ENCODE measurements at places on chromosomes 4 and X.

DNA sequence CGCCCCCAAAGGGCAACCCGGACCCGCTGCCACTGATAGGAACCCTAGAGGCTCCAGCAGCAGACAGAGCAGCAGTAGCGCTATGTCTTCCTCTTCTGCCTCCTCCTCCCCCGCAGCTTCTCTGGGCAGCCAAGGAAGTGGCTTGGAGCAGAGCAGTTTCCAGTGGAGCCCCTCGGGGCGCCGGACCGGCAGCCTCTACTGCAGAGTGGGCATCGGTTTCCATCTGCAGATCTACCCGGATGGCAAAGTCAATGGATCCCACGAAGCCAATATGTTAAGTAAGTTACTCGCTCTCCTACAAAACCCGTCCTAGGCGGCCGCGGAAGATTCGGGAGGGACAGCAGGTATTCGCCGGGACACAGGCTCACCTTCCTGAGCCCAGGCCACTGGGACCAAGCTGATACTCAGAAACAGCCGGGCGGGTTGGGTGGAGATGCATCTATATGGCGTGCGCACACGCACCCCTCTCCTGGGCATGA lies 477 bp downstream of the FGF5 start:
- no peak for DNase-seq

DNA sequence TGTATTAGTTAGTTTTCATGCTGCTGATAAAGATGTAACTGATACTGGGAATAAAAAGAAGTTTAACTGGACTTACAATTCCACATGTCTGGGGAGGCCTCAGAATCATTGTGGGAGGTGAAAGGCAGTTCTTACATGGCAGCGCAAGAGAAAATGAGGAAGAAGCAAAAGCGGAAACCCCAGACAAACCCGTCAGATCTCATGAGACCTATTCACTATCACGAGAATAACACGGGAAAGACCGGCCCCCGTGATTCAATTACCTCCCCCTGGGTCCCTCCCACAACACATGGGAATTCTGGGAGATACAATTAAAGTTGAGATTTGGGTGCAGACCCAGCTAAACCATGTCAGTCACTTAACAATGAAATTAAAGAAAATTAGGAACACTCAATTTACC lies 499.1 kb downstream of the FSTL5 start:
- DNase-seq = no peak

DNA sequence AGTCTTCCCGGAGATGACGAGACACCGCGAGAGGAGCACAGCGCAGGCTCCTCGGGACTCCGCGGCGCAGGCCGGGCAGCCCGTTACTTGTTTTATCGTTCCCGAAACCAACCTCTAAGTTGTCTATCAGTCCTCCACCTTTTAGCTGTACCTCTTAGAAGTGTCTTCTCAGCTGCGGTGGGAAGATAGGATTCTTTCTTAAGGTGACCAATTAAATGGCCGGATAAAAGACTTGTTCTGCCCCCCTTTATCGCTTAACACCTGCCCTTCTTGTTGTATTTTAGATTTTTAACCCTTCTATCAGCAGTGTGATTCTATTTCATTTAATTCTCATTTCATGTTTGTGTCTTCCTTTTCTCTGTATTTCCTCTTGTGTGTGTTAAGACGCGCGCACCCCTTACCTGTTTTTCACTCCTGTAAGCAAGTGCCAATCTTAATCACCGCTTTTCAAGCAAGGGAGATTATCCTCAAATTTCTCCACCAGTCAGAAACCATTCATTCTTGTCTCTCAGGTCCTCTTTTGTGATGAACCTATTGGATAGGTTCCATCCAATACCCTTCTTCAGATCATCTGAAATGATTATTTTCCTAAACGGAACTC lies at the start of gene SLC9B2:
TSS of gene SLC9B2 (minus strand) at position 15 of the 601 bp plus-strand sequence. CDS start 9,211 bp downstream, outside the sequence.
- no peak for DNase-seq

DNA sequence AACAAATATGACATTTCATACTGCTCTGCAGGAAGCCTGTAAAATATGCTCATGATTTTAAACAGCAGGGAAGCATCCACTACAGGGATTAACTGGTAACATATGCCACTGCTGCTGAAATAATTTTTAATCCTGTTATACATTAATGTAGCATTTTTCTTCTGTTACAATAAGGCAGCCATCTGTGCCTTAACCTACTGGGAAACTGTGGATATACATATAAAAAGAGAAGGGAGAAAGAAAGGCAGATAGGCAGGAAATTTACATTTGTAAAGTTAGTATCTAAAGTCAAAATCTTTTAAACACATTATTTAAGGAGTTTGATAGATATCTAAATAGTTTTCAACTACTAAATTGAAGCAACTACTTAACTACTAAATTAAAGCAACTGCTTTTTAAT lies 514.6 kb upstream of the KLHL4 start:
- no peak for DNase-seq

GRCh38 chrX:119682019-119682989 lies 10.7 kb downstream of the SEPTIN6 start:
- DNase-seq = no peak

DNA sequence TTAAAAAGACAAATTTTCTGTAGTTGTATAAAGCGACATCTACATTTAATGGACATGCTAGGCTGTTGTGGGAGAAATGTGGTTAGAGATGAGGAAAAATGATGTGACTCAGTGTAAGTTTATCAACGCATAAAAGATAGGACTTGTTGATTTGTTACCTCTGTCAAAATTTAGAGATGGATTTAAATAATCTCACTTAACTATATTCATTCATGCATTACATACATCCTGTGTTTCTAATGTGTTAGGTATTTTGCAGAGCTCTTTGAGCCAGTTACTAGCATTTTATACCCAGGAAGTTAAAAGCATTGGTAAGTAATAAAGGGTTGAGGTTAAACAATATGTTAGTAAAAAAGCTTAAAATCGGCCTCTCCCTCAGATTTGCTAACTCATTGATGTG lies 34.3 kb downstream of the METAP1 start:
- DNase-seq = no peak

- no peak for DNase-seq
Measured at GRCh38 chr4:163121689-163122088, 45.0 kb downstream of the NAF1 start.

DNA sequence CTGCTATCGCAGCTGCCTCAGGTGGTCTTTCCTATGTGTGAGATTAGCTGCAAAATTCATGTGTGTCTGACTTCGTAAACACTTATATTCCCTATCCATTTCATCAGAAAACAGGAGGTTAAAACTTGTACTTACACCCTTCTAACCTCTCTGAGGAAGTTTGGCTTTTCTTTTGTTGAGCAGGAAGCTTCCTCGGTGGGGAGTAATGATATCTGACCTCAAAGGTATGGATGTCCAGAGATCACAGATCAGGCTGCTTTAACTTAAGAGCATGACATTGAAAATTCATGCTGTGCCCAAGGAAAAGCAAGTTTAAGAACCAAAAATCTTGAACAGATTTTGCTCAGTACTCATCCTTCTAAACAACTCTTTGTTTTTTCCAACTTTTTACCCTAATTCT lies 429.1 kb downstream of the STIM2 start:
- DNase-seq = peak; percentile 49

DNA sequence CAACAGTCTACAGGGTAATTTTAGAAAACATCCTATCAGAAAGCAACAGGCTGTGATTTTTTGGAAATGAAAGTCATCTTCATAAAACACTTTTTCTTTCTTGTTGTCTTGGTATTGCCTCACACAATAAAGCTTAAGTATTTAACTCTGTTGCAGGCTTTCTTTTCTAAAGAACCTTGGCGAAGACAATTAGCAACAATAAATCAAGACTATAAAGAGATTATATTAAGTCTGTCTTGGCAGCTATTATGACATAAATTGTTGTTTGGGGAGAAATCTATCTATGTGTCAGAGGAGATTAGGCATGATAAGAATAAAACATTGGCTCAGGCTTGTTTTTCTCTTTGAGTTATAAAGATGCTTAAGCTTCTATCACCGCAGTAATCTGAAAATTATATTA lies 1774.8 kb downstream of the ARAP2 start:
- no peak for DNase-seq

GRCh38 chrX:82127228-82128123 lies 925.6 kb downstream of the SH3BGRL start:
- no peak for DNase-seq

DNA sequence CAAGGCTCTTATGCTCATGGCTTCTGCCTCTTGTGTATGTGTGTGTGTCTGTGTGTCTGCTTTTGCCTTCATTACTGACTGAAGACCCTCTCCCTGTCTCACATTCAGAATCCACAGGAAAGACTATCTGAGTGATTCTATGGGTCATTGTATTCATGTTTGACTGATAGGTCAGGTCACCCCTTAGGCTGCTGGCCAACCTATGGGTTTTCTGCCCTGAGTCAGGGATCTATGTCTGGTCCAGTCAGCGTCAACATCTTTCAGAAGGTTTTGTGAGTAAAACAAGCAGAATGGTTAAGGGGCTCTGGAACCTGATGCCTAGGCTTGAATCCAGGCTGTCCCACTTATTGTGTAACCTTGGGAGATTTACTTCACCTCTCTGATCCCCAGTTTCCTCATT lies 30.5 kb downstream of the NHSL2 start:
- no peak for DNase-seq

GRCh38 chrX:41857670-41858069 lies 65.7 kb downstream of the CASK start:
- DNase-seq = no peak

DNA sequence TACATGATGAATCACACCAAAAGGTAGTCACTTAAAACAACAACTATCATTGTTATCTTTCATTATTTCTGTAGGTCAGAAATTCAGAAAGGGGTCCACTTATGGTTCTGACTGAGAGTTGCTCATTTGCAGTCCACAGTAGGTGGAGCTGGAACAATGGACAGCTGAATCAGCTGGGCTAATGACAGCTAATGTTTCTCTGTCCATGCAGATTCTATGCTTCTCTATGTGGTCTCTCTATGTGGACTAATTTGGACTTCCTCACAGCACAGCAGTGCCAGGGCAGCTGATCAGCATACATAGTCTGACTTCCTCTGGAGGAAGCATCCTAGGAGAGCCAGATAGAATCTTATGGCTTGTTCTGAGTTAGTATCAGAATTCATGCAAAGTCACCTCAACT lies 131.7 kb upstream of the INTU start:
- DNase-seq = no peak

- DNase-seq = no peak
Measured at GRCh38 chr4:15847746-15848145, 69.6 kb downstream of the CD38 start.

- DNase-seq = no peak
Measured at GRCh38 chr4:123589301-123589700, 192.7 kb downstream of the SPRY1 start.

DNA sequence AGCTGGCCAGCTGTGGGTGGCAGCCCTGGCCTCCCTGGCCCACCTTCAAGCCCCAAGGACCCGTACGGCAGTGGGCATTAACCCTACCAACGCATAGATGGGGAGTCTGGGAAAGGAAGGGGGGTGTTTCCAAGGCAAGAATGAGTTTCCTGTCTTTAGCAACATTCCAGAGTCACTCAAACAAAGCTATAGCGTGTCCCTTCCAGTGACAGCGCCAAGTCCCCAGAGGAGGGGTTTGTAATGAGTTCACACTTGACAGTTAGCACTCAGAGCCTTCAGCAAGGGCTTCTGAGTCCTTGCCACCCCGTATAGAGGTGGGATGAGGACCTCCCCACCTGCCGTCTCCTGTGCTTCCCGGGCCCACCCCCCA lies 1.8 kb downstream of the BGN start:
- no peak for DNase-seq

GRCh38 chr4:173525118-173526011 lies 4.7 kb downstream of the HAND2 start:
- peak; percentile 76 for DNase-seq

DNA sequence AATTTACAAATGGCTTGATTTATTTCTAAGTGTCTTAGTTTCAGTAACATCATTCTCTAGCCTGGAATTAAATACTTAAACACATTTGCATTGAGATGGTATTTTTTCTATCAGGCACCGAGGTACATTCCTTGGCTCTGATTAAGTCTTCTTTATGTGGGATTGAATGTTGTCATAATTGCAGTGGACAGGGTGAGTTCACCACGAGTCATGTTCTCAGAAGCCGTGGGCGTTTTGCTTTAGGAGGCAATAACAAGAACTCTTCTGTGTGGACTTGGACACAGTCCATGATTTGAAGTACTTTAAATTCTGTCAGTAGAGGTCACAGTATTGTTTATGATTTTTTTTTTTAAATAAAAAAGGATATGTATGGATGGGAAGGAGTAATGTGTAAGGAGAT lies 57.1 kb upstream of the EFHC2 start:
- no peak for DNase-seq

- DNase-seq = peak; percentile 84
Measured at GRCh38 chrX:23503835-23504539, 163.3 kb upstream of the PRDX4 start.

DNA sequence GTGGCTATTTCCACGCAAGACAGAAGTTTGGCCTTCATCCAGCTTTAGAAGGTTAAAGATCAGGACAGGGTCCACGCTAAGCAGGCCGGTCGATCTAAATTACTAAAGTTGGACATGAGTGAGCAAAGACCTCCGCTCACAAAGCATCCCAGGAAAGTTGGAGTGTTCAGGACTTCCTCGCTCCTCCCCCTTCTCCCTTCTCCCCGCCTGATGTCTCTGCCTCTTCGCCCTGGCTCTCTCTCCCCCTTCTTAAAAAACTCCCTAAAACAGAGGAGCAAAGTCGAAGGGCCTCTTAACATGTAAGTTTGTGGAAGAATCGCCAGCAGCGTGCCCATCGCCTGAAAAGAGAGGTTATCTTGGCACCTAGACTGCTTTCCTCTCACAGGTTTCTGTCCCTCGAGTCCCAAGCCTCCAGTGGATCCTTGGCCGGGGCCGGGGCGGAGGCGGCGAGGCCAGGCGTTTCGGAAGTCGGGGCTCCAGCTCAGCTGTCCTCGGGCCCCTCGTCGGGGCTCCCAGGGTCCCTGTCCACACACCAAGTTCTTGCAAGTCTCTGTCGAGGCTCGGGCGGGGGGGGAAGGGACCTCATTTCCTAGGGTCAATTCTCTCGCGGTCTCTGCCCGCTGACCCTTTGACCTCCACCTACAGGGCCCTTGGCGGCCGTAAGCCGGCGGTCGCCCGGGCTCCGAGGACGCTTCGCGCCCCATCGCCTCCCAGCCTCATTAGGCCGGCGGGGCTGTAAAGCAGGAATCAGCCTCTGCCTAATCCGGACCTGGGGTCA lies 7.6 kb downstream of the ZIC3 start:
- DNase-seq = peak; percentile 81

DNA sequence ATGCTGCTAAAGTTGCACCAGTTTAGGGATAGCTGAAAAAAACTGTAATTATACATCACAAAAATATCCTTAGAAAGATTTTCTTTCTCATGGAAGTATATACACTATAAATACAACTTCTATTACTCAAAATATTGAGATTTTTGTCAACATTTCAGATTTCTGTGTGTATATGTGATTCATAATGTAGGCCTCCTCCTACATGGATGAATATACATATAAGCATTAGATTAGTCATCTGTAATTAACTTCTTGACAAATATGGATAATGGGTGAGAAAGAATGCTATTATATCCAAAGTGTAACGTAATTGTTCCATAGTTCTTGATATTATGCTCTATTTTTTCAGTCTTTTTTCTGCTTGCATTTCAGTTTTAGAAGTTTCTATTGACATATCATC lies 124.9 kb downstream of the CBLL2 start:
- no peak for DNase-seq

- no peak for DNase-seq
Measured at GRCh38 chr4:115515772-115516171, 402.4 kb upstream of the NDST4 start.

Measured in endodermal cell (in vitro differentiated cells).